ENCODE measurements at places on chromosomes 5 and 9.

DNA sequence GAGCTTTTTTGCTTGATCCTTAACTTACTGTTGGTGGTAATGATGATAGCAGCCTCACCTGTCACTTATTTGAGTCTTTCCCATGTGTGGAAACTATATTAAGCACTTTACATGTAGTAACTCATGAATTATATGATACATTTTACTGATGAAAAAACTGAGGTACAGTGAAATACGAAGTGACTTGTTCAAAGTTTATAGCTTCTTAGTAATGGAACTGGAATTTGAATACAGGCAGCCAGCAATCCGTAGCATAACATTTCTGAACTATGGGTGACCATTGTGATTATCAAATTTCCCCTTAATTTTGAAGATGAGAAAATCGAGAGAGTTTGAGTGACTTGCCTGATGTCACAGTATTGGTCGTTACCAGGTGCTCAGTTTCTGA lies 17.3 kb downstream of the SCAMP1 start:
- no peak for DNase-seq

DNA sequence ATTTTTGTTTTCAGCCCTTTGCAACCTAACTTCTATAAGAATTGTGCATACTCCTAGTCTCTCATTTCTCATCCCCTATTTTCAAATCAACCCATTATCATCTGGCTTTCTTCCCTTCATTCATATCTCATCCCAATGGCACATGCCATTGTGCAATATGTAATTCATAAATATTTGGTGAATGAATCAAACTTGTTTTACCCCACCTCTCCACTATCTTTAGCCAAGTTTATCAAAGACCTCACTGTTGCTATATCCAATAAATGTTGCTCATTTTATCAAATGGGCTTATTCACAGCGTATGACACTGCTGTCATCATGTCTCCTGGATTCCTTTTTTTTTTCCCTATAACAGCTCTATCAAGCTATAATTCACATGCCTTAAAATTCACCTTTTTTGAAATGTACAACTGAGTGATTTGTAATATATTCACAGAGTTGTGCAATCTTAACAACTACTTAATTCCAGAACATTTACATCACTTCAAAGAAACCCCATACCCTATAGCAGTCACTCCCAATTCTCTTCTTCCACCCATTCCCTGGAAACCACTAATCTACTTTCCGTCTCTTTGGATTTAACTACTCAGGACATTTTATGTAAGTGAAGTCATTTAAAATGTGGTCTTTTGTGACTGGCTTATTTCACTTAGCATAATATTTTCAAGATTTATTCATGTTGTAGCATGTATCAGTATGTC lies 214.4 kb upstream of the PAPPA start:
- no peak for DNase-seq

GRCh38 chr9:69130456-69131441 lies 43.3 kb upstream of the TJP2 start:
- no peak for DNase-seq

DNA sequence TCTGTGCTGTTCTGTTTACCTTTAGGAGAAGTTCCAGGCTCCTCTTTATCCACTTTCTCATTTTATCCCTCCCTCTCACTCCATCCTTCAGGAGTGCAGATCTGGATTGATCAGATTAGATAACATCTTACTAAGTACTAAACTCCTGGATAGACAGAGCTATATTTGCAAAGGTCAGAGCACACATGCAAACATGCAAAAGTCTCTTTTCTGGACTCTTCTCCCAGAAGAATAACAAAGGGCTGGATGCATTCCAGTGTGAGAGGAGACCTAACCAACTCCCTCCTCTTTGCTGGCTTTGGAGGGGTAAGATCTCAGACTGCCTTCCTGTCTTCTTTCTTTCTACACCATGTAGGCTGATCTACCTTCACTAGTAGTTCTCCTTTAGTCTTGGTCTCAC lies 21.4 kb downstream of the GARNL3 start:
- no peak for DNase-seq

DNA sequence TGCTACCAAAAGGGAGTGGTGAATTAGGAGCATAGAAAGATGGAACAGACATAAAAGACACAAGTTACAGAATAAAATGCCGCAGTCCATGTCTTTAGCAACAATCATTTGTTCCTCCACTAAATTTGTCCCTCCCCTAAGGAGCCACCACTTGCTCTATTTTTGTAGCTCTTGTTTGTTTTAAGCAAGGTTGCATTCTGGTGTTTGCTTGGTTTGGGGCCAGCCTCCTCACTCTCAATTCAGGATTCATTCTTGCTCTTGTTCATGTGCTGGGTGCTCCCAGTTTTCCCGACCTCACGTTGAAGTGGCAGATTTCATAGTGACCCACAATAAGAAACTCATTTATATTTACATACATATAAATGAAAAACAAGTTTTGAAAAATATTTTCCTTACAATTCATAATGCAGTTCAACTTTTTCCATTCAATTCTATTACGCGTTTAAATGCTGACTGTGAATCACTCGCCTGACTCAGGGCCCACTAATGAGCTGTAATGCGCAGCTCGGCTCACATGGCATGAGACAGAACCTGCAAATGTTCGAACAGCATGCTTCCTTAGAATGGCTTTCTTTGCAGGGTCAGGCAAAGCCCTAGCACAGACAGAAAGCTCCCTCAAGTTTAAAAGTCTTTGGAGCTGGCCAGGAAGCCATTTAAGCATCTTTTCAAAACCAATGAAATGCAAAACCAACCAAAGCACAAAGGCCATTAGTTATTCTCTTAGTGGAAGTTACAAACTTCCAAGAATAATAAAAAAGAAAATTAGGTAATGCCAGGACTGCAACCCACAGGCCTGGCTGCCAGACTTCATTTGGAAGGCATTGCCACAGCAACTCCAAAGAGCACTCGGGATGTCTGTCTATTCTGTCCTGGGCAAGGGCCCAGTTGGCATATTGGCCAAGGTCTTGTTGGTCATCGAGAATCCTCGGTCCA lies 41.7 kb downstream of the RETREG1 start:
- no peak for DNase-seq

- no peak for DNase-seq
Measured at GRCh38 chr5:53123702-53124101, 14.1 kb upstream of the MOCS2 start.

Data from activated CD4-positive, alpha-beta T cell treated with anti-CD3 and anti-CD28 coated beads, Interleukin-2, amount 50 U/mL, for 1 hour (primary cell).